ENCODE measurements at places on chromosomes 2 and 18. TPM values are rescaled to one million over a fixed set of nuclear protein-coding genes. Genes with fewer than 3 reads are reported as not detected.

DNA sequence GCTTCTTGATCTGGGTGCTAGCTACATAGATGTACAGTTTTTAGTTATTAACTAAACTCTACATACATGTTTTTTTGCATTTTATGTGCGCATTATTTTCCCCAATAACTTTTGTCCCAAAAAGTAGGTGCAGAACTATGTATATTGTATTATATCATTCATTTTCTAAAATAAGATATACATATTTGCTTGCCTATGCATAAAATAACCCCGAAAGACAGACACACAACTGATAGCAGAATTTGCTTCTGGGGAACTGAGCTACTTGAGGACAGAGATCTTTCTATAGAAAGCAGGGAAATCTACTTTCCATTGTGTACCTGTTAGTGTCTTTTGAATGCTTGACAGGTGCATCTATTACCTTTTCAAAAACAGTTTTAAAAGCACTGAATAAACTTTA, 88.9 kb upstream of the SIX3 start:
- no peak overlapping the region for H3K27ac ChIP-seq
- H3K4me1 ChIP-seq = peaks cover 4% of the 10 kb centered on the region
- peaks cover 50% of the 10 kb centered on the region for H3K27me3 ChIP-seq
- H3K4me3 ChIP-seq = no peak overlapping the region
- no peak for DNase-seq

GRCh38 chr2:223674998-223675609, 72.9 kb upstream of the SCG2 start:
- H3K4me1 ChIP-seq = no peaks in the 10 kb centered on the region
- no peak overlapping the region for H3K4me3 ChIP-seq
- H3K36me3 ChIP-seq = no peaks in the 10 kb centered on the region
- no peaks in the 10 kb centered on the region for H3K27me3 ChIP-seq
- H3K27ac ChIP-seq = no peak overlapping the region

- no peaks in the 10 kb centered on the region for H3K36me3 ChIP-seq
- peaks cover 4% of the 10 kb centered on the region for H3K4me1 ChIP-seq
- no peaks in the 10 kb centered on the region for H3K27me3 ChIP-seq
These were observed 314.9 kb upstream of the NRP2 start for GRCh38 chr2:205367331-205367935.

DNA sequence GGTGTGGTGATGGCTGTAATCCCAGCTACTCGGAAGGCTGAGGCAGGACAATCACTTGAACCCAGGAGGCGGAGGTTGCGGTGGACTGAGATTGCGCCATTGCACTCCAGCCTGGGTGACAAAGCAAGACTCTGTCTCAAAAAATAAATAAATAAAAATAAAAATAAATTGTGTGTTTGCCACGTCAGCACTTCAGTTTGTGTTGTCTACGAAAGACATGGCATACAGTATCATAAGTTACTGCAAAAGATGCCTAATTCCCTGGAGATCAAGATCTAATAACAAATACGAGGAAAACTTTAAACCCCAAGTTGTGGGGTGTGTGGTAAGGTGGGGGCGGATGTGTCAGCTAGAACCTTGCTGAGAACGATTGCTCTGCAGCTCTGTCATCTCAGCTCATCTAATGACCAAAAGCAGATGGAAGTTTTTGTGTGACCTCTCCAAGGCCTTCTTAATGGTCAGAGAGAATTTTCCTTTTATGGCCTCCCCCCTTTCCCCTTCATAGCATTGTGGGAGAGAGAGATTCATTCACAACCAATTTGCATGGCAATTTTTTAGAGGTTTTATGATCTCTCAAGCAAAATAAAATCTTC, 11.3 kb downstream of the NPAS2 start:
- H3K36me3 ChIP-seq = no peaks in the 10 kb centered on the region
- H3K27me3 ChIP-seq = no peaks in the 10 kb centered on the region
- H3K4me1 ChIP-seq = no peaks in the 10 kb centered on the region

GRCh38 chr2:20584399-20585358, 66.2 kb downstream of the HS1BP3 start:
- H3K4me1 ChIP-seq = peaks cover 9% of the 10 kb centered on the region
- no peaks in the 10 kb centered on the region for H3K36me3 ChIP-seq
- DNase-seq = no peak
- no peak overlapping the region for H3K4me3 ChIP-seq

DNA sequence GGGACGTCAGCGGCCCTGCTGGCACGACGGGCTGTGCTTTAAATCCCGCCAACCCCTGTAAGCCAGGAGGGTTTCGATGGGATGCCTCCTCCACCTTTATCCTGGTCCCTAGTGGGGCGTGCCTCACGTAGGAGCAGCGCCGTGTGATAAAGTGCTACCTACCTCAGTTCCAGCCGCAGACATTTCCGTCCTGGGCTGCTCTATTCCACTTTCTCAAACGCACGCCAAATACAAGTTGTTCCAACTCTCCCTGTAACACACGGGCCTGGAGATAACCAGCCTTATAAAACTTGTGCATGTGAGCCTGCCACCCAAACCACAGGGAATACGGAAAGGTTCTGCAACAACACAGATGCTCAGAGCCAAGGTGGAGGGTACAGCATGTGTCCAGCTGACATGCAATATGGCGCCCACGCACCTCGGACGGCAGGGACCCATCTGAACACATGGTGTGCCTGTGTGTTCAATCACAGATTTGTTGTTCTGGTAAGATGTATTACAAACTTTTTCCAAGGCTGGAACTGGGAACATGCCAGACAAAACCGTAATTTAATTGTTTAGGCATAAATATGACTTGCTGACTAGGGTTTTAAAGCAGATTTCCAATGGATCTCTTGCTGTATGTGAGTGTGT, 47.7 kb downstream of the ZNF516 start:
- H3K27ac ChIP-seq = no peak overlapping the region
- peaks cover 53% of the 10 kb centered on the region for H3K4me1 ChIP-seq
- DNase-seq = no peak
- no peaks in the 10 kb centered on the region for H3K36me3 ChIP-seq

ABCG5 gene
- not detected for total RNA-seq

COLEC12 gene
- total RNA-seq = not detected

Data from T-helper 17 cell (primary cell).